Stomach (tissue), 19 donors: ENCODE measurements at places on chromosomes 1 and 21.
A peak's percentile ranks its signal among the peaks of the same experiment; 100 is the strongest.

DNA sequence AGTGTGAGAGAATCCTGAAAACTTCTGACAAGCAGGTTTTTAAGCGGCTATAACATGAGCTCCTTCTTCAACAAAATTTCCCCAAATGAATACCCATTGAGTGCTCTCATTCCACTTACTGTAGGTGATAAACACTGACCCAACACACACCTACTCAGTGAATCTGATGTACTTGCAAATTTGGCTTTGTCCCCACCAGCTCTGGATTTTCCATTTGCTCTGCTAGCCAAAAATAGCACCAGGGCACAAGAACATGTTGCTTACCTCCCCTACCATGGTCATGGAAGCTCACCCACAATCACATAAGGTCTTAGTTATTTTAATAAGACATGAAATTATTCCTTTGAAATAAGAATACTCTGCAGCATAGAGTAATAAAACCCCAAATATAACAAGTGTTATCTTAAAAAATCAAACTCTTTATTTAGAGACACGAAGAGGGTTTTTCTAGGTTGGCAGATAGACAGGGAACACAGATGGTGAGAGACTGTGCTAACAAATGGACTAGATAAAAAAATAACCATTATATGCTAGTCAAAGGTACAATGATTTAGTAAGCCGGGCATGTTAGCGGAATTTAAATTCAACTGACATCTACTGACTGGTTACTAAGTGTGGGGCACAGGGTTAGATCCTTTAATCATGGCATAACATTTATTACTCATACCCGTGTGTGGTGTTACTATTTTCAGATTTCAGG lies 291.9 kb downstream of the KCNH1 start:
- DNase-seq: no peak

DNA sequence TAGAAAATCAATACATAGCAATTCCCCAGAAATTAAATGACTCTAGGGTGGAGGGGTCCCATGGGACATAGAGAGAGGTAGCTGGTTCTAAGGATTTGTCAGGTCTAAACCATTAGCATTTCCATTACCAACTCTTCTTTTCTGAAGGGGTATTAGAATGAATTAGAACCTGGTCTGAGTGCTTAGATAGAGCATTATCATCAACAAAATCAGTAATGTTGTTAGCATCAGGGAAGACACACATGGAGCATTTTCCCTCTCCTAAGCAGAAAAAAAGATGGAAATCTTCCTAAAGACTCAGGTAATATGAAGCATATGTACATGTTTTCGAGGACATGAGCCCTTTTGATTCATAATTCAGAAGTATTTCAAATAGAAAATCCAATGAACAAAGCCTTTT lies 984.4 kb upstream of the NCAM2 start:
- no peak for DNase-seq

- no peak for DNase-seq
Measured at GRCh38 chr1:220902916-220903315, 23.7 kb downstream of the HLX start.

- no peak for DNase-seq
Measured at GRCh38 chr1:221141606-221142285, 262.5 kb downstream of the HLX start.

DNA sequence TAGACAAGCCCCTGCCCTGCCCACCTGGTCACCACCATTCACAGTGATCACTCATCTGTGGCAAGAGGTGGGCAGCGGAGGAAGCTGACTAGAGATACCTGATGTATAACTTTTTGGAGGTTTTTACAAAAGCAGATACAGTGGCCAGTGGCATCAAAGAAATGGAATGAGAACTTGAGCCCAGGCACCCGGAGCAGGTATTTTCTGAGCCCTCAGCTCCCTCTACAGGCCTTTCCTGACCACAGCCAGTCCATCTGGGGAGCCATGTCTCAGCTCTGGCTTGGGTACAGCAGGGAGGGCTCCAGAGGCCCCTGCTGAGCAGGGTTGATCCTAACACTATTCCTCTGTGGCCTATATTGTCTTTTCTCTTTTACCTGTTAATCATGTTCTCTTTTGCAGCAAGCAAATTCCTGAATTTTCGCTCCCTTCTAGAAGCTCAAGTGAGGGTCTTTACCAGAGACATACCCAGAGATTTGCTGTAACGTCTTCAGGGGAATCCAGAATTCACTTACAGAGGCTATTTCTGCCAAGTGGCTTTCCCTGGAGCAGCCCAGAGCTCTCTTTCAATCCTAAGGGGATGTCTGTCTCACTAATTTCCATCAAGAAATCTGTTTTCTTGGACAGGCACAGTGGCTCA lies 27.3 kb downstream of the GPR157 start:
- peak; percentile 76 for DNase-seq
